Right lobe of liver (tissue), 6 donors: ENCODE measurements at places on chromosomes 7 and 10. TPM values are rescaled to one million over a fixed set of nuclear protein-coding genes. Genes with fewer than 3 reads are reported as not detected.
A peak's percentile ranks its signal among the peaks of the same experiment; 100 is the strongest.

The DNAAF5 gene
- total RNA-seq: 19.4 TPM

GRCh38 chr7:50405221-50405620 is 44.9 kb downstream of the FIGNL1 start:
- no peaks in the 10 kb centered on the region for H3K4me1 ChIP-seq
- H3K4me3 ChIP-seq: no peak overlapping the region
- no peaks in the 10 kb centered on the region for H3K27me3 ChIP-seq
- no peak for DNase-seq

The AGMO gene
- total RNA-seq: 49.2 TPM

- DNase-seq: no peak
- no peaks in the 10 kb centered on the region for H3K4me1 ChIP-seq
- H3K4me3 ChIP-seq: no peak overlapping the region
- H3K36me3 ChIP-seq: no peaks in the 10 kb centered on the region
- no peaks in the 10 kb centered on the region for H3K27me3 ChIP-seq
These were observed 236.4 kb upstream of the SP4 start for GRCh38 chr7:21191321-21192073.

- H3K27me3 ChIP-seq: no peaks in the 10 kb centered on the region
- H3K27ac ChIP-seq: no peak overlapping the region
- H3K4me1 ChIP-seq: no peaks in the 10 kb centered on the region
- H3K4me3 ChIP-seq: no peak overlapping the region
- DNase-seq: no peak
- H3K36me3 ChIP-seq: no peaks in the 10 kb centered on the region
These were observed 16.2 kb upstream of the PAX2 start for GRCh38 chr10:100728928-100729861.

- no peak for DNase-seq
- no peaks in the 10 kb centered on the region for H3K27me3 ChIP-seq
- H3K27ac ChIP-seq: no peak overlapping the region
- H3K4me3 ChIP-seq: no peak overlapping the region
- H3K36me3 ChIP-seq: no peaks in the 10 kb centered on the region
These were observed 37.1 kb upstream of the COMTD1 start for GRCh38 chr10:75272896-75273295.

GRCh38 chr7:55469721-55470120 is 102.6 kb downstream of the VOPP1 start:
- no peaks in the 10 kb centered on the region for H3K36me3 ChIP-seq
- no peak for DNase-seq
- H3K27me3 ChIP-seq: no peaks in the 10 kb centered on the region
- H3K4me3 ChIP-seq: no peak overlapping the region

The XRCC2 gene
- not detected for total RNA-seq

GRCh38 chr10:44959247-44960087 is at the start of gene RASSF4:
Gene RASSF4, plus strand, starts transcription at chr10:44959802. Its CDS starts 10,401 bp downstream, at chr10:44970203.
- DNase-seq: peak; percentile 98
- H3K4me1 ChIP-seq: peaks cover 24% of the 10 kb centered on the region
- no peaks in the 10 kb centered on the region for H3K27me3 ChIP-seq

- H3K4me1 ChIP-seq: no peaks in the 10 kb centered on the region
- peak; percentile 65 for DNase-seq
- peak overlapping the region; percentile 83 for H3K4me3 ChIP-seq
- no peaks in the 10 kb centered on the region for H3K27me3 ChIP-seq
- peak overlapping the region; percentile 97 for H3K27ac ChIP-seq
These were observed 1.1 kb downstream of the HNRNPA2B1 start for GRCh38 chr7:26199301-26200037.

The SLC39A12 gene
- not detected for total RNA-seq

The NEUROG3 gene
- total RNA-seq: not detected

- no peaks in the 10 kb centered on the region for H3K36me3 ChIP-seq
- peak overlapping the region; percentile 98 for H3K27ac ChIP-seq
- peak; percentile 58 for DNase-seq
- H3K4me1 ChIP-seq: peaks cover 16% of the 10 kb centered on the region
- peak overlapping the region; percentile 62 for H3K4me3 ChIP-seq
These were observed 1.0 kb downstream of the CPED1 start for GRCh38 chr7:120989257-120990220.

The MYH16 gene
- not detected for total RNA-seq

DNA sequence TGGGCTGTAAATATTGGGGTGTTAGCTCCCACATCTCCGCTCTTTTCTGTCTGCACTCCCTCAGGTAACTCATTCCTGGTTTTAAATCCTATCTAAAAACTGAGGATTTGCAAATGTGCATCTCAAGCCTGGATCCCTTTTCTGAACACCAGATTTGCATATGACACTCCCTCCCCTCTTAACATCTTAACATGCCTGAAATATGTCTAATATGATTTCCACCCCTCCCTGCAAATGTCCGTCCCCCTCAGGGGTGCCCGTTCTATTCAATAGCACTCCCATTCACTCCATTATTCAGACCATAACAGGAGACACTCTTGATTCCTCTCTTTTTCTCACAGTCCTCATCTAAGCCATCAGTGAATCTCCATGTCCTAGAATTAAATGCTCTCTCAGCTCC is 8.3 kb upstream of the CALD1 start:
- H3K27ac ChIP-seq: no peak overlapping the region
- no peaks in the 10 kb centered on the region for H3K4me1 ChIP-seq
- no peak overlapping the region for H3K4me3 ChIP-seq
- DNase-seq: no peak

The SAP25 gene
- total RNA-seq: not detected

GRCh38 chr10:59808896-59809643 is 55.8 kb upstream of the MRLN start:
- H3K27ac ChIP-seq: no peak overlapping the region
- no peaks in the 10 kb centered on the region for H3K36me3 ChIP-seq
- H3K4me3 ChIP-seq: no peak overlapping the region
- H3K27me3 ChIP-seq: no peaks in the 10 kb centered on the region
- no peaks in the 10 kb centered on the region for H3K4me1 ChIP-seq

- no peak overlapping the region for H3K27ac ChIP-seq
- H3K27me3 ChIP-seq: no peaks in the 10 kb centered on the region
- DNase-seq: no peak
- no peaks in the 10 kb centered on the region for H3K4me1 ChIP-seq
- no peaks in the 10 kb centered on the region for H3K36me3 ChIP-seq
These were observed 211.2 kb upstream of the DGKB start for GRCh38 chr7:15113752-15114151.

The GPR141 gene
- not detected for total RNA-seq

GRCh38 chr7:128352153-128352537 is 8.4 kb upstream of the RBM28 start:
- no peak overlapping the region for H3K4me3 ChIP-seq
- DNase-seq: peak; percentile 70
- no peaks in the 10 kb centered on the region for H3K36me3 ChIP-seq
- H3K27ac ChIP-seq: no peak overlapping the region

The SAMD9 gene
- 3.5 TPM for total RNA-seq

DNA sequence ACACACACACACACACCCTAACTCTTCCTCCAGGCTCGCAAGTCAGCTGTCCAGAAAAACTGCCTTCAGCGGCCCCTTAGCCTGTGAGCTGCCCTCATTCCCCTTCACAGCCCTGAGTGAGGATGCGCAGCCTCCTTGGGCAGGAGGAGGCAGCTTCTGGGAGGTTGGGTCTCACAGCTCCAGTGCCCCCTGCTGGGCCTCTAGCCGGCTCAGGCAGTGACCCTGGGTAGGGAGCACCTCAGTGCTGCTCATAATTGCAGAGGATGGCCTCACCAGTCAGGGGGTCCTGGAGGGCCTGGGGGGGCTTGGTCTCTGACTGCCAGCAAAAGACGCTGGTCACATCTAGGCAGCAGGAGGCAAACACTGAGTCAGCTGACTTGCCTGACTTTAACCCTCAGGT is 43.7 kb downstream of the ZNF273 start:
- no peak for DNase-seq
- H3K27me3 ChIP-seq: peaks cover 4% of the 10 kb centered on the region
- no peaks in the 10 kb centered on the region for H3K36me3 ChIP-seq
- H3K4me1 ChIP-seq: no peaks in the 10 kb centered on the region

GRCh38 chr10:11472158-11472753 is 139.2 kb downstream of the USP6NL start:
- H3K4me3 ChIP-seq: no peak overlapping the region
- H3K27ac ChIP-seq: no peak overlapping the region
- no peaks in the 10 kb centered on the region for H3K4me1 ChIP-seq
- DNase-seq: peak; percentile 65

- no peak overlapping the region for H3K4me3 ChIP-seq
- H3K27ac ChIP-seq: no peak overlapping the region
- H3K27me3 ChIP-seq: no peaks in the 10 kb centered on the region
- H3K4me1 ChIP-seq: no peaks in the 10 kb centered on the region
- DNase-seq: no peak
These were observed 235.1 kb downstream of the SEMA3E start for GRCh38 chr7:83413831-83414230.

The IFIT1B gene
- 1.2 TPM for total RNA-seq

- H3K27ac ChIP-seq: peak overlapping the region; percentile 60
- peaks cover 69% of the 10 kb centered on the region for H3K4me1 ChIP-seq
- no peaks in the 10 kb centered on the region for H3K36me3 ChIP-seq
- DNase-seq: no peak
- no peak overlapping the region for H3K4me3 ChIP-seq
These were observed 159.5 kb upstream of the KLF14 start for GRCh38 chr7:130893441-130893894.

- no peaks in the 10 kb centered on the region for H3K27me3 ChIP-seq
- H3K4me3 ChIP-seq: no peak overlapping the region
- H3K4me1 ChIP-seq: no peaks in the 10 kb centered on the region
- no peaks in the 10 kb centered on the region for H3K36me3 ChIP-seq
- peak overlapping the region; percentile 58 for H3K27ac ChIP-seq
These were observed 116.9 kb upstream of the ANLN start for GRCh38 chr7:36272567-36273269.

GRCh38 chr7:44678101-44678470 is 70.6 kb upstream of the ZMIZ2 start:
- peaks cover 5% of the 10 kb centered on the region for H3K36me3 ChIP-seq
- DNase-seq: no peak
- no peaks in the 10 kb centered on the region for H3K27me3 ChIP-seq
- H3K27ac ChIP-seq: peak overlapping the region; percentile 41
- H3K4me3 ChIP-seq: no peak overlapping the region
- H3K4me1 ChIP-seq: peaks cover 5% of the 10 kb centered on the region
